ENCODE measurements at places on chromosomes 4 and X. TPM values are rescaled to one million over a fixed set of nuclear protein-coding genes. Genes with fewer than 3 reads are reported as not detected.

GRCh38 chrX:29948653-29949052, 266.7 kb upstream of the MAGEB2 start:
- H3K27ac ChIP-seq, result no peak overlapping the region
- H3K27me3 ChIP-seq, result no peaks in the 10 kb centered on the region
- no peak overlapping the region for H3K4me3 ChIP-seq
- H3K36me3 ChIP-seq, result no peaks in the 10 kb centered on the region

- no peak overlapping the region for H3K27ac ChIP-seq
- DNase-seq, result no peak
- no peaks in the 10 kb centered on the region for H3K27me3 ChIP-seq
- no peaks in the 10 kb centered on the region for H3K36me3 ChIP-seq
- H3K4me3 ChIP-seq, result no peak overlapping the region
These were observed 168.7 kb downstream of the PRDM5 start for GRCh38 chr4:120753854-120754253.

GRCh38 chr4:179605196-179605595, 2163.0 kb upstream of the AGA start:
- no peak overlapping the region for H3K4me3 ChIP-seq

DNA sequence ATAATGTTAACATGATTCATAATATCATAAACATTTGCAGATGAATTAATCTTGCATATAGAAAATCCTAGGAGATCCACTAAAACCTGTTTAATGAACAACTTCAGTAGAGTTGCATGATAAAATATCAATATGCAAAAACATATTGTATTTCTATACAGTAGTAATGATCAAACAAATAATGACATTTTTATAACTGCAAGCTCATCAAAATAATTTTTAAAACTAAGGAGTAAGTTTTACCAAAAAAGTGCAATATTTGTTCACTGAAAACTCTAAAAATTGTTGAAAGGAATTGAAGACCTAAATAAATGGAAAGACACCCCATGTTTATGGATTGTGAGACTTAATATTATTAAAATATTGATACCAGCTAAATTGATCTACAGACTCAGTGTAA, 15.9 kb upstream of the GPRASP2 start:
- H3K4me1 ChIP-seq, result no peaks in the 10 kb centered on the region
- no peaks in the 10 kb centered on the region for H3K27me3 ChIP-seq
- no peak for DNase-seq
- no peak overlapping the region for H3K27ac ChIP-seq
- H3K4me3 ChIP-seq, result no peak overlapping the region

GRCh38 chr4:2913168-2913567, 50.0 kb downstream of the NOP14 start:
- H3K4me3 ChIP-seq, result no peak overlapping the region
- no peaks in the 10 kb centered on the region for H3K27me3 ChIP-seq
- peaks cover 9% of the 10 kb centered on the region for H3K4me1 ChIP-seq

DNA sequence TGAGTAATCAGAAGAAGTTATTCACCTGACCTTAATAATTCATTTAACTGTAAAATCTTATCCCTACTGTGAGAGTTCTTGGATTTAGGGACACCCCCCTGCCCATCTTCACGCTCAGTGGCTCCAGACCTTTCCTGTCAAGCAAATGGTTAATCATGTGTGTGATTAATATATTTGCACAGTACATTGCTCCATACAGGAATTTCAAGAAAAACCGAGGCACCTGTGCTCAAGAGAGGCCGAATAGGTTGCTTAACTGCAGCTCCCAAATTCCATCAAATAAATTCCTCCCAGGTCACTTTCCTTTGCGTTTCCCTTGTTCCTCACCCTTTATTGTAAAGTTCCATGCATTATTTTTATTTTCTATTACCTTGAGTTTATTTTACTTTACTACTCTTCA, 119.5 kb downstream of the STOX2 start:
- no peak for DNase-seq
- H3K4me3 ChIP-seq, result no peak overlapping the region
- H3K4me1 ChIP-seq, result peaks cover 21% of the 10 kb centered on the region
- no peak overlapping the region for H3K27ac ChIP-seq
- H3K36me3 ChIP-seq, result no peaks in the 10 kb centered on the region
- H3K27me3 ChIP-seq, result no peaks in the 10 kb centered on the region

GRCh38 chr4:93317057-93317456, 511.5 kb upstream of the ATOH1 start:
- H3K36me3 ChIP-seq, result no peaks in the 10 kb centered on the region
- no peak overlapping the region for H3K4me3 ChIP-seq
- no peaks in the 10 kb centered on the region for H3K27me3 ChIP-seq
- DNase-seq, result no peak

DNA sequence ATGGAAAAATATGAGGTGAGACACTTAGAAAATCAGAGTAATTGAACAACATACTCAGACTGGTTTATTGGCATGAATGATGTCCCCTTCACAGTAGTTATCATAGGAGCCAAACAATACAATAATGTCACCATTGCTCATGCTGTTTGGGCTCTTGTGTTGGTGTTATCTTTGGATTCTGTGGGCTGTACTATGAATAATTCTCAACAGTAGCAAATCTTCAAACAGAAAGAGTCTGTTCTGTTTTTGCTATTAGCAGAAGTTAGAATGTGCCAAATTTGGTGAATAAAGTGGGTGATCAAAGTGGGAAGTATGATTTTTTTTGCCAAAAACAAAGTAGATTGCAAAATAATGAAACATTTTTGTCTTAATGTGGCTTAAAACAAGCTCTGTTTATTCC, 58.3 kb downstream of the GRID2 start:
- H3K4me3 ChIP-seq, result no peak overlapping the region
- no peaks in the 10 kb centered on the region for H3K36me3 ChIP-seq
- H3K4me1 ChIP-seq, result no peaks in the 10 kb centered on the region
- no peak overlapping the region for H3K27ac ChIP-seq
- no peak for DNase-seq
- H3K27me3 ChIP-seq, result no peaks in the 10 kb centered on the region

DNA sequence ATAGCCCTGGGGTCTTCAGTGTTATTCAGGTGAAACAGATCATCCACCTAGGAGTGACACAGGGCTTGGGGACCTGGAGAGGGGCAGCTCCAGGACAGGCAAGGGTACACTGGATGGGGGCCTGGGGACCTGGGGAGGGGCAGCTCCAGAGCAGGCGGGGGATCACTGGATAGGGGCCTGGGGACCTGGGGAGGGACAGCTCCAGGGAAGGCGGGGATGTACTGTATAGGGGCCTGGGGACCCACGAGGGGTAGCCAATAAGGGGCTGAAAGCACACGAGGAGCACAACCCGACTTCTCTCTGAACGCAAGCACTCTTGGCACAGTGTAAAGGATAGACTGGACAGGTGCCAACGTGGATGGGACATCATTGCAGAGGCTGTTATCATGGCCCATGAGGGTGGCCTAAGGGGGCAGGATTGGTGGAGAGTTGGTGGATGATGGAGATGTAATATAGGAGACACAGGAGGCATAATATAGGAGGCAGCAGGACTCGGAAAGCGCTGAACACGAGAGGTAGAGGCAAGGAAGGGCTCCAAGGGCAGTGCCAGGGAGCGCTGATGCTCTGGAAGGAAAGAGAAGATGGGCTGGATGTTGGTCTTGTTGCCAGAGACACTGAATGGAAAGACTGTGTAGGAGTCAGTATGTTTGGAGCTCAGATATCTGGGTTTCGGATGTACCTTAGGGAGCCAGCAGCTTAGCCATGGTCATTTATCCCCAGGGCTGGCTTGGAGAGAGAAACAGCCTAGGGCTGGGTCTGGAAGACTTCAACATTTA, 37.9 kb upstream of the FGFBP2 start:
- H3K4me3 ChIP-seq, result no peak overlapping the region
- H3K27me3 ChIP-seq, result no peaks in the 10 kb centered on the region
- H3K27ac ChIP-seq, result no peak overlapping the region
- no peak for DNase-seq

DNA sequence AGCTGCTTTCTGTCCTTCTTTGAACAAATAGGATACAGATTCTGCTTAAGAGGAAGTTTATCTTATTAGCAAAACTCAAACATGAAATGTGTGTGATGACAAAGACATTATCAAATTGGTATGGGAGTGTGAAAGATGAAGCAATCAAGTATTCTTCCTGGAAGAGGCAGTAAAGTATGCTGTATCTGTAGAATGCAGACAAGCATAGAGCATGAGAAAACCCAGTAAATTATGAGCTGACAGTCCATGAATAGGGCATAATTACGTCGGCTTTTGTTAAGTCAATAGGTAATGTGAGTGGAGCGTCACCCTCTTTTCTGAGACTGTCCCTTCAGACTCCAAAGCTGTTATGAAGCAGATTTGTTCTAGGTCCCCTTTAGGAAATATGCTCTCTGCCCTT, 458.6 kb upstream of the NWD2 start:
- H3K27ac ChIP-seq, result no peak overlapping the region
- no peaks in the 10 kb centered on the region for H3K36me3 ChIP-seq
- H3K4me3 ChIP-seq, result no peak overlapping the region
- no peaks in the 10 kb centered on the region for H3K27me3 ChIP-seq
- no peak for DNase-seq

DNA sequence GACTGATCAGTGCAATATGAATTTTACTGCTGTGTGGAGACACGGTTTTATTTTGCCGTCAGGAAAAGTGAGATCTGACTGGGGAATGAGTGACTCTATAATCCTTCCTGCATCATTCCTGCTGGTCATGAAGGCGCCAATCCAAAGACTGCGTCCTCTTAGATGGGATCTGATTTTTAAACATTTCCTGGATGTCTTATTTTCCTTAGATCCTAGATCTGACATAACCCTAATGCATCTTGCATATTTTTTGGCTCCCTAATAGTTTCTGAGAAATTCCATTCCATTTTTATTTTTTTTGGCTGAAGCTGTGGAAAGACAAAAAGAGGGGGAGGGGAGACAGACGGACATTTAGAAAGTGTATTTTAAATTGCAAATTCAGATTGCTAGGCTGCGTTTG, 454.9 kb upstream of the FAT1 start:
- no peak overlapping the region for H3K4me3 ChIP-seq
- no peaks in the 10 kb centered on the region for H3K36me3 ChIP-seq
- no peak for DNase-seq
- H3K27me3 ChIP-seq, result no peaks in the 10 kb centered on the region
- no peak overlapping the region for H3K27ac ChIP-seq

- no peaks in the 10 kb centered on the region for H3K36me3 ChIP-seq
- DNase-seq, result no peak
- H3K27me3 ChIP-seq, result peaks cover under 1% of the 10 kb centered on the region
- H3K4me3 ChIP-seq, result no peak overlapping the region
- no peaks in the 10 kb centered on the region for H3K4me1 ChIP-seq
- H3K27ac ChIP-seq, result no peak overlapping the region
These were observed 93.6 kb downstream of the LNX1 start for GRCh38 chr4:53497487-53498244.

RBMXL3 gene
- not detected for total RNA-seq

PNMA5 gene
- total RNA-seq, result not detected

SEPTIN6 gene
- 206 TPM for total RNA-seq

NMU gene
- not detected for total RNA-seq

All from T-cell (primary cell).